ENCODE measurements at places on chromosomes 1 and 21. TPM values are rescaled to one million over a fixed set of nuclear protein-coding genes. Genes with fewer than 3 reads are reported as not detected.

Gene ORC1
- not detected for total RNA-seq

Gene TSEN15
- 18.2 TPM for total RNA-seq

Gene GPR61
- 0.16 TPM for total RNA-seq

DNA sequence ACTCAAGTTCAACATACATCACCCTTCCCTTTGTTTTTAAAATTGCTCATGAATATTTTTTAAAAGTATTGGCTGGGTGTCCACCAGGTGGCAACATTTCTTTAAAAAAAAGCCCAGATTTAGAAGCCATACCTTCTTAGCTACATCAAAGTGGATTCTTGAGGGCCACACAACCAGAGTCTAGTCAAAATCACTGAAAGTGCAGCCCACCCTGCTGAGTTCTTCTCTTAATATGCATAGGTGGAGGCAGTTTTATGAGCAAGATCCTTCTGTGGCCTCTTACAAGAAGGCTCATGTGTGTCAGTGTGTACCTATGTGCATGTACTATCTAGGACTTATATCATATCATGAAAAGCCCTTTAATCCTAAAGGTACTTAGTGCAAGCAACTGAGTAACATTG, 16.9 kb upstream of the GNG12 start:
- DNase-seq: no peak

DNA sequence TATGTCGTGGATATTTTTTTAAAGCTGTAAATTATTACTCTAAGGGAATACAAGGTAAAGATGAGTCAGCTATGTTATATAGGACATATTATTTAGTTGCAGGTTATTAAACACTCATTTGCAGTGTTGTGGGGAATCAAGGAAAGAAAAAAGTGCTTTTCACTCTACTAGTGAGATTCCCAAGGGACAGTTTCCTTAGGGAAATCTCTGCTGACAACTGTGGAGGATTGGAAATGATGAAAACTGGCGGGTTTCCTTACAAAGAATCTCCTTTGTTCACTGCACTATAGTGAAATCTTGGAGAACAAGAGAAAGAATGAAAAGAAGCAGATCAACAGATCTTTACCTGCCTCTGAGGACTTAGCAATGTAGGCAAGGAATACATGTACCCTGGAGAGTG, 24.5 kb upstream of the TRIM45 start:
- no peak for DNase-seq

GRCh38 chr1:31760471-31761470, 3.4 kb downstream of the ADGRB2 start:
- peak; percentile 82 for DNase-seq

GRCh38 chr1:227887697-227888403, 59.9 kb downstream of the WNT9A start:
- peak; percentile 85 for DNase-seq

DNA sequence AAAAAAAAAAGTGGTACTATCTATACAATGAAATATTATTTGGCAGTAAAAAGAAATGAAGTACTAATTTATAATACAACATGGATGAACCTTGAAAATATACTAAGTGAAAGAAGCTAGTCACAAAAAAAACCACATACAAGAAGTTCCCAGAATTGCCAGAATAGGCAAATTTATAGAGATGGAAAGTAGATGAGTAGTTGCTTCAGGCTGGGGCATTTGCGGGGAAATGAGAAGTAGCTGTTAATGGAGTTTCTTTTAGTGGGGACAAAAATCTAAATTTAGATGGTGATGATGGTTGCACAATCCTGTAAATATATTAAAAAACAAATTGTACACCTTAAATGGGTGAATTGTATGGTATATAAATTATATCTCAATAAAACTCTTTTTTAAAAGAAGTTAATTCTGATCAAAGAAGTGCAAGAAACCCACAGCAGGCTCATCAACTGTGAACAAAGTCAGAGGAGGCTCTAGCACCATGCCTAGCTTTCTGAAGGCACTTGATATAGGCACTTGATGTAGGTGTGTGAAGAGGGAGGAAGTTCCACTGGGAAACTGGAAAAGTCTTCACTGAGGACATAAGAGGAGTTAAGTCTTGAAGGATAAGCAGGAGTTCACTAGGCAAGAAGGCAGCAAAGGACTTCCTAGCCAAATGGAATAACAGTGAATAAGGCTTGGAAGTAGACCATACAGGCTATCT, 52.5 kb downstream of the DMAP1 start:
- DNase-seq: no peak

DNA sequence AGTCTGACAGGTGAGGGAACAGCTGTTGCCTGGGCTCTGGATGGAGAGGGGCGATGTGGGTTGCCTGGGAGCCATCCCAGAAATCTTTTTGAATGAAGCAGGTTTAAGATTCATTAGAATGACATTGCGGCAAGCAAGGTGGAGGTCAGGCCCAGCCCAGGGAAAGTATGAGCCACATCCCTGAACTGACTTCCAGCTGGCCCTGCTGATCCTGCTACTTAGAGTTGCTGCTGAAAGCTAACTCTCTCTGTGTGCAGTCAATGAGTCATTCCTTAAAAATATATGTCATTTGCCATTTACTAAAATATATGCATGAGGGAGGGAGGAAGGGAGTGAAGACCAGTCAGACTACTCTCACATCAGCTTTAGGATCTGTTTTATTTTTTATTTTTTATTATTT, 54.3 kb upstream of the RAB3GAP2 start:
- DNase-seq: no peak

- no peak for DNase-seq
Measured at GRCh38 chr21:14739590-14739989, 193.5 kb upstream of the SAMSN1 start.

DNA sequence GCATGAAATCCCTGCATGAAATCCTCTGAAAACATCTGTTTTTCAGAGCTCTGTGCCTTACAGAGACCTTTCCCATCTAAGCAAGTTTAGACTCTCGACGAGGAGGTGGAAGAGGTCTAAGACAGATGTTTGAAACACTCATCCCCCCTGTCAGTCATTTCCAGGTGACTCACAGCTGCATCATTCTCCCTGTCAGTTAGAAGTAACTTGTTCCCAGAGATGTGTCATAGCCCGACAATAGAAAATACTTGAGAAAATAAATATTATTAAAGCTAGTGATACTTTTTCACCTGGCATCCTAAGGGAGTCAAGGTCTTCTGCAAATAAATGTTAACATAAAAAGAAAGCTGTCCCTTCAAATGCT, 41.6 kb upstream of the SEC16B start:
- no peak for DNase-seq

GRCh38 chr1:183021405-183022201, 1.6 kb upstream of the LAMC1 start:
- no peak for DNase-seq

GRCh38 chr1:60705026-60705425, 377.3 kb upstream of the NFIA start:
- DNase-seq: no peak

DNA sequence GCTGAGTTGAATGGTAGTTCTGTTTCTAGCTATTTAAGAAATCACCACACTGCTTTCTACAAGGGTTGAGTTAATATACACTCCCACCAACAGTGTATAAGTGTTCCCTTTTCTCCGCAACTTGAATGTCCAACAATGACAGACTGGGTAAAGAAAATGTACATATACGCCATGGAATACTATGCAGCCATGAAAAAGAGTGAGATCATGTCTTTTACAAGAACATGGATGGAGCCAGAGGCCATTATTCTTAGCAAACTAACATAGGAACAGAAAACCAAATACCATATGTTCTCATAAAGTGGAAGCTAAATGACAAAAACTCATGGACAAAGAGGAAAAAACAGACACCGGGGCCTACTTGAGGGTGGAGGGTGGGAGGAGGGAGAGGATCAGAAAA, 14.8 kb upstream of the TTLL7 start:
- no peak for DNase-seq

DNA sequence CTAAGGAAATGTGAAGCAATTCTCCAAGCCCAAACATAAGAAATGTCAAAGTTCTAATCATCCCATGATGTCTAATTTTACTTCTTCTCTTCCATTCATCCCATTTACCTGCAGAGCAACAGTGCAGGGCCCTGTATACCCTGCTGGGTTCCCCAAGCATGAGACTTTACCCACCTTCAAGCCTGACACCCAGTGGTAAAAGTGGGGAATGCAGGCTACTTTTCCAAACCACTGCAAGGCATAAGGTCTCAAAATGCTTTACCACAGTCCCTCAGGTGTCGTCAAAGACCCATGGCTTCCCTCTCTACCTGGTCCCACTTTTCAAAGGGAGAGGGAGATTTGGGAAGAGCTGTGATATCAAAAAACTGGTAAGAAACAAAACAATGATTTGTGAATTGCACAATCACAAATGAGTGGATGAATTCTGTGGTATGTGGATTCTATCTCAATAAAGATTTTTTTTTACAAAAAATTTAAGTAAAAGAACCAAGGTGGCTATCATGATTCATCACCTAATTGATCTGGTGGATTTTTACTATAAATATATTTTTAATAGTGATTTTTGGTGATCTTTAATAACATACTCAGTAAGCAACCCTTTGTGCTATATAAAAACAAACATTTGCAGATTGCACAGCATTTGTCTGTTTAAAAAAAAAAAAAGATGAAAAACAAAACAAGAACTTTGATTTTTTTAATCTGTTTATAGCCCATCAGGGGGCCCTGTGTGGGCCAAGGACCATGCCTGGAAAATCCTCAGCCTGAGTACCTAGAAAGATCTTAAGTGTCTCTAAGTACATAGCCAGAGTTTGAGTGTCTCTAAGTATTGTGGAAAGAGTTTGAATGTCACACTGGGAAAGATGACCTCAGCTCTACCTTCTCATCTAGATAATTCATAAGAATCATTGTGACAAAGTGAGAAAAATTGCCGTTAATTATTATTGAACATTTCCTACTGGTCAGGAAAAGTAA, 73.1 kb upstream of the GJB5 start:
- DNase-seq: no peak

- DNase-seq: no peak
Measured at GRCh38 chr1:93689521-93690223, 8.0 kb upstream of the BCAR3 start.

DNA sequence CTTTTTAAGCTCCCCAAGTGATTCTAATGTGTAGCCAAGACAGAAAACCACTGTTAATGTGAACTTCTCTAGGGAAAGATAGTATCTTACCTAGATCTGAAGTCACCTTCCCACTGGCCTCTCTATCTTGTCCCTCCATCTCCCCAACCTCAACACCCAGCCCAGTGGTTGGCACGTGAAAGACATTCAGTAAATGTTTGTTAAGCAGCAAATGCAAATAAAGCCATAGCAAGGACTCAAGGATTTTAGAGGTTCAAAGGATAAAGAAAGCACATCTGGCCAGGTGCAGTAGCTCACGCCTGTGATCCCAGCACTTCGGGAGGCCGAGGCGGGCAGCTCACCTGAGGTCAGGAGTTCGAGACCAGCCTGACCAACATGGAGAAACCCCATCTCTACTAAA, 9.8 kb downstream of the CLCC1 start:
- DNase-seq: no peak

- no peak for DNase-seq
Measured at GRCh38 chr1:96772349-96772748, 50.8 kb downstream of the PTBP2 start.

GRCh38 chr1:75986478-75986877, 54.3 kb upstream of the ASB17 start:
- no peak for DNase-seq

DNA sequence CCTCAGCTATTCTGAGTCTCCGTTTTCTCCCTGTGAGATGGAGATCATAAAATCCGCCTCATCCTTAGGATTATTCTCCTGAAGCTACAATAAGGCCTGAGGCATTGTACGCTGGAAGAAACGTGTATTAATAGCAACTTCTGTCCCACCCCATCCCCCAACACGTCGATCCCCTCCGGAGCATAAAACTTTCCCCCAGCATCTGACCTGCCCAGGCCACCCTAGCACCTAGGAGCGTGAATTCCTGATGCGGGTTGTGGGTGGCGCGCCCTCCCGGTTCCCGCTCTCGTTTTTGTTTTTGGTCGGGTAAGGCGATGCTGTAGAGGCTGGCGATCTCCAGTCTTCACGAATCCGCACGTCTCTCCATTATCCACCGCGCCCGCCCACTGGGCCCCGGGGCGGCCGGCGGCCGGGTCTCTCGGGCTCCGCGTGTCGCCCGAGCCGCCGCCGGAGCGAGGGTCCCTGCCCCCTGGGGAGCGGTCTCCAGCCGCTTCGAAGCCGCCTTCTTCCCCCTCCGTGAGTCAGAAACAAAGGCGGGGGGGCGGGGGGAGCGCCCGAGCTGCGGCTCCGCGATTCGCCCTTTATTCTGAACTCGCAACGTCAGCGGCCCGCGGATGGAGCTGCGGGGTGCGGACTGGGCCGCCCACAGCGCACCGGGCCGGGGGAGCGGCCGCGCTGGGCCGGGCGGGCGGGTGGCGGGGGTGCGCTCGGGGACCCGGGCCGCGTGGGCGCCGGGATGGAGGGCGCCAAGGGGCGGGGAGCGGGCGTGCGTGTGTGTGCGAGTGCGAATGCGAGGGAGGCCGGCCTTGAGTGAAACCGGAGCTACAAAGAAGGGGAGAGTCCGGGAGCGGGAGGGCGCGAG, at the start of gene PLEKHO1:
Gene PLEKHO1 (plus strand): TSS at position 646 of the 862 bp plus-strand sequence. CDS start 342 bp downstream, outside the sequence.
- peak; percentile 92 for DNase-seq

Measured in right atrium auricular region (tissue), 2 donors.